ENCODE measurements at places on chromosomes 4 and X.

- no peak for DNase-seq
These were observed 156.2 kb downstream of the PABPC4L start for GRCh38 chr4:134045411-134045810.

- DNase-seq, result no peak
These were observed 62.3 kb downstream of the TMA16 start for GRCh38 chr4:163556650-163557391.

GRCh38 chr4:136025540-136025939 lies 1506.8 kb downstream of the PCDH18 start:
- no peak for DNase-seq

DNA sequence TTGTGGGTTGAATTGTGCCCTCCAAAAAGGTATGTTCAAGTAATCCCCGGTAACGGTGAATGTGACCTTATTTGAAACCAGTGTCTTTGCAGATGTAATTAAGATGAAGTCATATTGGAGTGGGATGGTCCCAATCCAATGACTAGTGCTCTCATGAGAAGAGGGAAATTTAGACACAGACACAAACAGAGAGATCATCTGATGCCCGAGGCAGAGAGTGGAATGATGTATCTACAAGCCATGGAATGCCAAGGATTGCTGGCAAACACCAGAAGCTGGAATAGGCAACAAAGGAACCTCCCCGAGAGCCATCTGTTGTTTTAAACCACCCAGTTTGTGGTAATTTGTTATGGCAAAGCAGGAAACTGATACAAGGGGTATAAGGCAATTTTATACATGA lies 35.1 kb downstream of the RPS6KA3 start:
- DNase-seq, result no peak

DNA sequence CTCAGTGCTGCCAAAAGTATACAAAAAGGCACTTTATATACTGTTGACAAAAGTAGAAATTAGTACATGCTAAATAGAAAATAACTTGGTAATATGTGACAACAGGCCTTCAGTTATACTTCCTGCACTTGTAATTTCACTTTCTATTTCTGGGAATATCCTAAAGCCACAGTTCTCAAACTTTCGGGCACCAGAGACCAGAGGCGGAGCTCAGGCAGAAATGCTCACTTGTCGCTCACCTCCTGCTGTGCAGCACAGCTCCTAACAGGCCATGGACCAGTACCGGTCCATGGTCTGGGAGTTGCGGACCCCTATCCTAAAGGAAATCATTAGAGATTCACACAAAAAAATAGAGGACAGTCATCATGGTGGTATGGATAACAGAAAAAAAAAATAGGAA lies 25.7 kb downstream of the ACSL4 start:
- DNase-seq, result no peak

GRCh38 chr4:15702941-15703403 lies at the start of gene BST1:
TSS of gene BST1 (plus strand) at chr4:15703065. CDS start at chr4:15703145, 80 bp downstream.
- no peak for DNase-seq

DNA sequence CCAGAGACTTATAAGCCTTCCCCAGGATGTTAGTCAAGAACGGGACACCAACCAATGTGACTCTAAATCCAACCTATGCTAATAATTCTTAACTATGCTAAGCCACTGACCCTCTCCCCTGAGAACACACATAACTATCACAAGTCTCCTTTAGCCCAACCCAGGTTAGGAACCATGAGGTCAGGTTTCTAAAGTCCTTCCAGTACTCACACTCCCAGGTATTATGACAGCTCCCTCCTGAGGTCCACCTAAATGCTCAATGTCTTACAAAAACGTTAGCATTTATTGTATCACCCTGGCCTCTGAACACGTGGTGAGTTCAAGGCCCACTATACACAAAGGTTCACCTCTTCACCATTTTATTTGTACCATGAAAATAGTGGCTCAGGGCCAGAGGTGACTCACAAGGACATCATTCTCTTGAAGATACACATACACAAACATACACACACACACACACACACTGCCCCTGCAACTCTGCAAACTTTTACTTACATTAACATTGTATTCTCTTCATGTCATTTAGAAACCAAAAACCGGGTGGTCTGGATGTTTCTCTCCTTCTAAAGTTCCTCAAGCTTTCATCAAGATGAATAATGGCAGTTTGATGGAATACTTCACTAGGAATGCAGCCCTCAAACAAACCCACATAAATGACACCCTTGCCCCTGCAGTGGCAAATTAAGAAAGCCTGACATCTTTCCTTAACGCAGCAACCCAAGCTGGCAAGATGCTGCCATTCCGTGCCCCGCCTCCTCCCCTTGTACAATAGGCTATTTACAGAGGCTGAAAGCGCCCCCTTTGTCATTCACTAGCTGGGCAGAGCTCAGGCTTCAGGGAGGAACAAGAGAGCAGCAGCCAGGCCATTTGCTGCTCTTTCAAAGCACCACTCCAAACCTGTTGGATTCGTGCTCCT lies 17.7 kb downstream of the ACSL1 start:
- DNase-seq, result no peak

DNA sequence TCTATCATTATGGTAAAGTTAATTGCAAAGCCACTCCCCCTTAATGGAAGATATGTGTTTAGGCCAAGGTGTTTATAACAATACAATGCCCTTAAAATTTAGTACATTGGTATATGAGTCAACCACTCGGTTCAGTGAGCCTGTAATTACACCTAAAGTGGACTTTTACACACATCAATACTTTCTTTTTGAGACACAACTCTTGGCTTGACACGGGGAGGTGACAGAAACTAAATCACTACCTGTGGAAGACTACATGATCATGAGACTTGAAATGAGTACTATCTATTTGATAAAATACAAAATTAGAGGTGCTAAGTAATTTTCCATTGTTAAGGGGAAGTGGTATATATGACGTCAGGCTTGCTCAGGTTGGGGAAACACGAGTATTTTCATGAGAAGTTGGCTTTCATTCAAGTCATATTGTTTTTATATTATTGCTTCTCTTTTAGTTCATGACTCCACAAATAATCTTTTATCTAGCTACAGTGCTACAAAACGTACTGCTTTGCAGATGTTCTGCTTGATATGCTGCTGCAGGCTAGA lies 918.3 kb downstream of the ARAP2 start:
- no peak for DNase-seq

- DNase-seq, result no peak
These were observed 77.9 kb downstream of the CEP135 start for GRCh38 chr4:56026596-56026995.

- DNase-seq, result no peak
These were observed 162.2 kb upstream of the NDST4 start for GRCh38 chr4:115275615-115276014.

- no peak for DNase-seq
These were observed 61.3 kb downstream of the MTHFD2L start for GRCh38 chr4:74219240-74219639.

- DNase-seq, result no peak
These were observed 60.7 kb upstream of the FAM9A start for GRCh38 chrX:8861908-8862307.

DNA sequence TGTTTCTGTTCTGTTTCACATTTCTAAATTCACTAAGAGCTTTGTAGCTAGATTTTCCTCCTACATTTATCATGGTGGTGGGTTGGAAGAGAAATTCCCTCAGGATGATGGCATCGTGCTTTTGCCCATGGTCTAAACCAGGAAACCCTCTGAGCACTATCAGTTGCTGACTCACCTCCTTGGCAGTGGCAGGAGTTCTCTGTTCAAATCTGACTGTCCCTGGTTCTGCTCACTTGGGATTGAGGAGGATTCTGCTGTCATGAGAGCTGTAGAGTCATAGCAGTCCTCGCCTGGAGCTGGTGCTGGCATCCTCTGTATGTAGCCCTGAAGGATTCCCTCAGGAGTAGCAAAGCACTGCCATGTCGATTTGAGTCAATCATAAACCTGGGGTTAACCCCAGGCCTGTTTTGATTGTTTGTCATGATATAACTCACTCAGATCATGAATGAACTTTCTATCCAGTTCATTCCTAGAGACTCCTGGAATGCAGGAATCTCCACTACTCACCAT lies 9.4 kb downstream of the TEX13A start:
- DNase-seq, result no peak

DNA sequence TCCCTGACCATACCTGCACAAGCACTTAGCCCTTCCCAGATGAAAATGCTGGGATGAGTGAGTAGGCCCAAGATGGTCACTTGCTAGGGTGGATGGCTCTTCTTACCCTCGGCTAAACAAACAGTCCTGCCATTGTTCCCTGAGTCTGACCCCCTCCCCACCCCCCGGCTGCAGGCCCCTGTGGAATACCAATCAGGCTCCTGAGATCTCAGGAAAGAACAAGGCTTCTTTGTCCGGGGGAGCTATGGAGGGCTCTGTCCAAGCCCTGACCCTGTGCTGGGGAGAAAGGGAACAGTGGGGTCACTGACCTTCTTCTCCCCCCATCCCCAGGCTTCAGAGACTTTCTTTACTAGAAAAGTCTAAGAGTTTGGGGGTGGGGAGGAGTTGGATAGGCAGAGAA lies 6.0 kb downstream of the PLP1 start:
- DNase-seq, result no peak

Measured in HTR-8/SVneo (cell line).